ENCODE measurements at places on chromosomes 4 and X.

DNA sequence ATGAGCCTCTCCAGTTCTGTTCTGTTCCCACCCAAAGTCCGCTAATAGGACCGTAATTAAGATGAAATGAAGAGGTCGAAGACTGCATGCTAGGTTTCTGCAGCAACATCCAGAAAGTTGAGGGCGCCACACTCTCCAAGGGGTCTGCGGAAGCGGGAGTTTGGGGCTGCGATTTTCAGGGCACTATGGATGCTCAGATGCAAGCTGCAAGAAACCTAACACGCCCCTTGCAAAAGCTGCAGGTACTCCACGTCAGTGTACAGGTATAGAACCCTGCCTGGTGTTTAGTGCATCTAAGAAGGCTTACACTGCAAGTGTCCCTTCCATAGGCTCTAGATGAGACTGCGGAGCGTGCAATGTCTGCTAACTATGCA lies 61.4 kb downstream of the RHOXF2B start:
- DNase-seq, result no peak

GRCh38 chr4:43757147-43757546 lies 691.5 kb downstream of the KCTD8 start:
- no peak for DNase-seq

DNA sequence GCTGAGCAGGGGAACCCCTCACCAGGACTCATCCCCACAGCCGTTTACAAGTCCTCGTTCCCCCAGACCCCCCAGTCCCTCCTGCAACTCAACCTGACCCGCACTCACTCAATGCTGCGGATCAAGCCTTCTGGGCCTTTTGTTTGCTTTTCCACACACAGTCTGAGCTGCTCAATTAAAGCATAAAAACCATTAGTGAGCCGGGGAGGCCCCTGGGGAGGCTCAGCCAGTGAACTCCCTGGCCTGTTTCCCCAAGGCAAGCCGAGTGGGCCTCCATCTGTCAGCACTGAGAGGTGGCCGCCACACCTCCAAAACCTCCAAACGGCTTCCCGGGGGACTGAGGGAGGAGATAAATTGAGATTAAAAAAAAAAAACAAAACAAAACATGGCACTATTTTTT lies 158.5 kb downstream of the SHOX start:
- DNase-seq, result no peak

- peak; percentile 41 for DNase-seq
Observed at GRCh38 chr4:80215449-80216052, 18.2 kb downstream of the PRDM8 start.

DNA sequence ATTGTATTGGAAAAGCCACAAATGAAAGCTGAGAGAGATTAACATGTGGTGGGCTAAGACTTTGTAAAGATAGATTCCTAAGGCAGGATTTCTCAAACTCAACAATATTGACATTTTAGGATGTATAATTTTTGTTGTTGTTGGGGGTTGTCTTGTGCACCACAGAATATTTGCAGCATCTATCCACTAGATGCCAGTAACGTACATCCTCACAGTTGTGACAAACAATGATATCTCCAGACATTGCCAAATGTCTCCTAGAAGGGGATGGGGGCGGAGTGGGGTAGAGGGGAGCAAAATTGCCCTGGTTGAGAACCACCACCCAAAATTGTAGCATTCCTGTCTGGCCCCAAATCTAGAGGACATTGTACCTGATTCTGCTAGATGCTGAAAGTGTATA lies 14.7 kb upstream of the CBR4 start:
- no peak for DNase-seq

- DNase-seq, result no peak
Observed at GRCh38 chr4:142846729-142847596, 862 bp upstream of the INPP4B start.

DNA sequence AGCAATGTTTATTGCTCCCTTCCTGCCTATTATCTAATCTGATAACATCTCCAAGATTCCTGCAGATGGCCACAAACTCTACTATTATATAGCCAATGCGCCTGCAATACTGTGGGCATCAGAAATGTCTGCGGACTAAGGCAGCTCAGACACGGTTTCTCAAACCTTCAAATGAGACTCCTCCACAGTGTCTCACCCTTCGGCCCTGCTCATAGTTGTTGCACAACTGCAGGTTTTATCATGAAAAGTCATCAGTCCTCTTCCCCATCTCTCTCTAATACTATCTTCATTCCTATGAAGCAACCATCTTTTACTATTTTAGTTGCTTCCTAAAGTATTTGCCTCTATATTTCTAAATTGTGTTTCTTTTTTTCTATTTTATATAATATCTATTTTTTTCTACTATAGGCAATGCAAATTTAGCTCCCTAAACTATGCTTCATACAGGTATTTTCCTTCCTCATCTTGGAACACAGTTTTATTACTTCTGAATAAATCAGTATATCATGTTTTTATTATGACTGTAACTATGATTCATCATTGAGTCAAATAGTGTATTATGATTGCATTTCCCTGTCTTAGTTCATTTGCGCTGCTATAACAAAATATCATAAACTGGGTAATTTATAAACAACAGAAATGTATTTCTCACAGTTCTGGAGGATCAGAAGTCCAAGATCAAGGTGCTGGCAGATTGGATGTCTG lies 129.7 kb upstream of the EDNRA start:
- DNase-seq, result no peak
